ENCODE measurements at places on chromosomes 2 and 18.

DNA sequence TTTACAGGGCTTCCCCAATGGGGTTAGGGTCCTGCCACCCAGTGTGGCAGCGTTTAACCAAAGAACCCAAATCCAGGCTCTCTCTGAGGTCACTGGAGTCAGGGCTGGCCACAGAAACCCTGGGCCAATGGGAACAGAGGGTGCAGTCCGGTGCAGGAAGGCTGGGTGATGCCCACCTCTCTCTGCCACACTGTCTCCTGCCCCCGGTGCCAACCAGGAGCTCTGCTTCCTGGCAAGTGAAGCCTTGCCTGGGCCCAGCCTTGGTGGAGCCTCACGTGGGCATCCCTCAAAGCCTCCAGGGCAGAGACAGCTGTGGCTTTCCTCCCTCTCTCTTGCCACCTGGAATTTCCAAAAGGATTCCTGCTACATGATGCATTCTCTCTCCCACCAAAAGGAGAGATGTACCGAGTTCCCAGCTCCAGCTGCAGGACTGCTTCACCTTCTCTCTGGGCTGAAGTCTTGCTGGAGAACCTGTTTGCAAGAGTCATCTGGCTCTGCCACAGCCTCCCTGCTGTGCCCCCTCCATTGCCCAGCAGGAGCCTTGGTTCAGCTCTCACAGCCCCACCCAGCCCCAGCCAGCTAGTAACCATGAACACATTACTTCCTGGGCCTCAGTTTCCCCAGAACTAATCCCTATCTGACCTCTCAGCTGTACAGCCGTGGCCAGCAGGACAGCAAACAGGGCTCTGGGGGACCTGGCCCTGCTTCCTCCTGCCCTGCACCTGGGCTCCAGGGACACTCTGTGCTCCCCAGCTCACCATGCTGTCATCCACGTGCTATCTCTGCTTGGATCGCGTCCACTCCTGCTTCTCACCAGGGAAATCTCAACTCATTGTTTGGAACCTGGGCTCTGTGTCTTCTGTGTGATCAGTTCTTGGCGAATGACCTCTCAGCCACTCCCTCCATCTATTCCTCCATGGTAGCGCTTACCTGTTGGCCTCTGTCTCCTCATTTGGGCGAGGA lies 43.4 kb downstream of the KCNF1 start:
- no peak for DNase-seq

- DNase-seq, result peak; percentile 24
Measured at GRCh38 chr2:122514451-122514996, 759.1 kb downstream of the TSN start.

DNA sequence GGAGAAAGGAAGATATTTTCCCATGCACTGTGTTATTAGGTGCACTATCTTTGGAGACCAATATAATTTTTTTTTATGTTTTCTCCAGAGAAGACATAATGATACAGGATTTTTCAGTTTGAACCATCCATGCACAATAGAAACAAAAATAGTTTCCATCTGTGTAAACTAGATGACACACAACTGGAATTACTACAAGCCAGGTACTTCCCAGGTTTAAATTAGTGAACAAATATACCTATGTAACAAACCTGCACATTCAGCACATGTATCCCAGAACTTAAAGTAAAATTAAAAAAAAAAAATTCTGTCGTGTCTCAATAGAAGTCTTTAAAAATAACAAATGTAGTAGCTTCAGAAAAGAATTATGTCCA lies 1616.8 kb upstream of the ACVR2A start:
- no peak for DNase-seq

DNA sequence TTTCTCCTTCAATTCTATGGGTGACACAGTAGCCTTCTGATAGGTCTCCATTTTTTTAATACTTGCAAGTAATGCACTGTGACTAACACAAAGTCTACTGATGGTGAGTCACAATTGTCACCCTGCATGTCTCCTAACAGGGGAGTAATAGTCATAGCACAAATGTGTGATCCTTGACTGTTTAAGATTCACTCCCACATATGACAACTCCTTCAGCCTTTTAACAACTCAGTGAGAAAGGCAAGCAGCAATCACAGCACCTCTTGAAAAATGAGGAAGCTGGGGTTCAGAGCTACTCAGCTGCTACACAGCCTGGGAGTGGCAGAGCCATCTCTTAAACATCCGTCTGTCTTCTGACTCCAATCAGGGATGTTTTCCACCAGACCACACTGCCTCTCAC lies 63.8 kb downstream of the EHD3 start:
- no peak for DNase-seq

DNA sequence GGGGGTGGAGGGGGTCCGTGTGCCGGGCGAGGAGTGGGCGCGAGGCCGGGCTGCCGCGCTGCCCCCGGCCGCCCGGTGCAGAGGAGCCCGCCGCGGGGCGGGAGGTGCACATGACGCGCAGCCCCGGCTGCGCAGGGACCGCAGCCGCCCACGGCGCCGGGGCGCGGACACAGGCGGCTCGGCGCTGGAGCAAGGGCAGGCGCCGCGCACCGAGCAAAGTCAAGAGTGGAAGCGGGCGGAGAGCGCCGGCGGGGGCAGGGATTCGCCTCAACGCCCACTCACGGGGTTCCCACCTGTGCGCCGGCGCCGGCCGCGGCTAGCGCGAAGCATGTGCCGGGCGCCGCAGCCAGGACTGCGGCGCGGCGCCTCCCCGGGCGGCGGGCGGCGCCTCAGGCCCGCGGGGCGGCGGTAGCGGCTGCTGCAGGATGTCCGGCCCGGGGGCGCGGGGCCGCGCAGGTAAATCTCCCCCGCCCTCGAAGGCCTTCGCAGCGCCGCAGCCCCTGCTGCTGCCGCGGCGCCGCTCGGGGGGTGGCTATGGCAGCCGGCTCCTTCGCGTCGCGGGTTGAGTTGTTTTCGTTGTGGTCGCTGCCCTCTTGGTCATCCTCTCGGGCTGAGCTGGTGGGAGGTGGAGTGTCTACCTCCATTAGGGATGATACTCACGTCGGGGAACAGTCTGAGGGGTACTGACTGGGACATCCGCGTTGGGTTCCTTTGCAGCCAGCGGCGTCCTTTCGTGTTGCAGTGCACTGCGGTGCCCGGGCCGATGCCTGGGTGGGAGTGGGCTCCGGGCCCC lies 216.3 kb upstream of the DTNA start:
- DNase-seq, result no peak
